Pulmonary artery endothelial cell (primary cell): ENCODE measurements at places on chromosomes 7 and 10. TPM values are rescaled to one million over a fixed set of nuclear protein-coding genes. Genes with fewer than 3 reads are reported as not detected.

Gene EBF3
- total RNA-seq, result 0.07 and 0.14 TPM in 2 replicates

Gene ERVW-1
- not detected in 2 replicates for total RNA-seq

Gene MCU
- total RNA-seq, result 22.4 and 29.9 TPM in 2 replicates

Gene AKR1C4
- total RNA-seq, result not detected in 2 replicates

Gene MOGAT3
- total RNA-seq, result not detected in 2 replicates

Gene COL17A1
- 2.2 and 2.9 TPM in 2 replicates for total RNA-seq

Gene SUN3
- total RNA-seq, result not detected in 2 replicates

Gene FXYD4
- not detected in 2 replicates for total RNA-seq

Gene AGR3
- total RNA-seq, result not detected in 2 replicates

Gene GPR15LG
- not detected in 2 replicates for total RNA-seq

Gene PRTFDC1
- total RNA-seq, result 6.7 and 22.5 TPM in 2 replicates

Gene MDH2
- 36.2 and 51.6 TPM in 2 replicates for total RNA-seq

Gene GCK
- 0.26 and 0.39 TPM in 2 replicates for total RNA-seq

Gene SLC16A12
- 0.66 and 1.3 TPM in 2 replicates for total RNA-seq

Gene LFNG
- total RNA-seq, result 5.8 and 8.6 TPM in 2 replicates

Gene ZNF804B
- total RNA-seq, result not detected in 2 replicates
